ENCODE measurements at places on chromosomes 1 and 21. TPM values are rescaled to one million over a fixed set of nuclear protein-coding genes. Genes with fewer than 3 reads are reported as not detected.

Gene CLCA1
- not detected for total RNA-seq

Gene FMOD
- total RNA-seq = 0.84 TPM

Gene C2CD4D
- not detected for total RNA-seq

Gene CCDC185
- total RNA-seq = not detected

Gene GPR52
- not detected for total RNA-seq
